AG08396 (cell line): ENCODE measurements at places on chromosomes 11 and 22.
A peak's percentile ranks its signal among the peaks of the same experiment; 100 is the strongest.

- no peak for DNase-seq
These were observed 17.5 kb upstream of the ADSL start for GRCh38 chr22:40328546-40329456.

GRCh38 chr11:121958971-121959325 is 157.1 kb downstream of the BLID start:
- peak; percentile 15 for DNase-seq

GRCh38 chr22:32822179-32822877 is 20.8 kb downstream of the TIMP3 start:
- DNase-seq, result no peak

GRCh38 chr11:60005360-60005759 is 11.6 kb upstream of the OOSP4B start:
- DNase-seq, result no peak

- DNase-seq, result peak; percentile 88
These were observed 24.4 kb downstream of the P2RY2 start for GRCh38 chr11:73242251-73243092.

- no peak for DNase-seq
These were observed 133.4 kb downstream of the EHF start for GRCh38 chr11:34754171-34754823.

GRCh38 chr11:95674657-95675358 is 114.8 kb downstream of the FAM76B start:
- DNase-seq, result no peak

- DNase-seq, result peak; percentile 70
These were observed 27.5 kb downstream of the DHCR7 start for GRCh38 chr11:71420455-71421241.

- DNase-seq, result peak; percentile 31
These were observed 1.1 kb downstream of the HMGXB4 start for GRCh38 chr22:35258191-35258988.

DNA sequence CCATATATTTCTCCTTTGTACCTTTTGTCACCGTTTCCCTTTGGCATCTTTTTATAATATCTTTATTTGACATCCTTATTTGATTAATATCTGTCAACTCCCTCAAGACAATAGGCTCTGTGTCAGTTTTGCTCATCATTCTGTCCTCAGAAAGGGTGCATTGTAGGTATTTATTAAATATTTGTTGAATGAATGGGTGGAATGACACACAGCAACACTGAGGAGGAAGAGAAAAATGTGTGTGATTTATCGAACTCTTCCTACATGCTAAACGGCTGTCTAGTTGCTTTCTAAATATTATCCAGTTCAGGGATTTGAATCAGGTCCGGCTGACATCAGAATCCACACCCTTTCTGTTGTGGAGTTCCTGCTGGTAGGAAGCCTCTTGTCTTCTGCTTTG is 98.2 kb downstream of the NAV2 start:
- DNase-seq, result no peak

- no peak for DNase-seq
These were observed 35.7 kb upstream of the LRRC10B start for GRCh38 chr11:61472868-61473267.

GRCh38 chr11:34647532-34647931 is 26.6 kb downstream of the EHF start:
- no peak for DNase-seq

DNA sequence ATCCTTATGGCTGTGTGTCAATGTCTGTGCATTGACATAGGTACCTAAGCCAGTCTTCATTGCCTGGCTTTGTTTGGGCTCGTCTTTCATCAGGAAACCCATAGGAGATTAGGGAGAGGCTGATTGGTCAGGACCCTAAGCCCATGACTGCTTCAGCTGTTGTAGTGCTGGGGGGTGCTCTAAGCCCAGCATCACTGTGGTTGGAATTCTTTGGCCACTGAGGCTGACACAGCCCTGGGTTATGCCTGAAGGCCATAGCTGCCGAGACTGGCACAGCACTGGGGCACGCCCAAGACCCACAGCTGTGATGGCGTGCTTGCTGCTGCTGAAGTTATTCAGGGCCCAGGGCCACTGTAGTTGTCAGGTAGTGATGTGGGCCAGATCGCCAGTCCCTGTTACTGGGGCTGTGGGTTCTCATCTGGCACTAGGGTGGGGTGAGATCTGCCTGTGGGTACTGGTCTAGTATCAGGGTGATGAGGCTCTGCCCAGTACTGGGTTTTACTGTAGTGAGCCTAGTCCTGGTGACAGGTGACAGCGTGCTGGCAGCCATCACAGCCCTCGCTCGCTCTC is 4.9 kb downstream of the USP18 start:
- no peak for DNase-seq

DNA sequence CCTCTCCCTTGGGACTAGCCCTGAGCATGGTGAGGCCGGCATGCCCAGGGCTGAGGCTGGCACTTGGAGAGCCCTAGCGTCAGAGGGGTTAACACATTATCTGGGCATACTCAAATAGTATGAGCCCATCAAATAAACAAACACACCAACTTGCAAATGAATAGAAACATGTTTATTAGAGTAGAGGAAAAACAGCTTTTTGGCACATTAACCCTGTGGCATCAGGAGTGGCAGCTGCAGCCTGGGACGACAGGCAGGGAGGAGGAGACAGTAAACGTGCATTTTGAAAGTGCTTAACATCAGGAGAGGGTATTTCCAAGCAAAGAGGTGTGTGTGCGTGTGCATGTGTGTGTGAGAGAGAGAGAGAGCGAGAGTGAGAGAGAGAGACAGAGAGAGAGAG is 684.9 kb downstream of the NTM start:
- DNase-seq, result no peak

GRCh38 chr22:19871023-19871844 is 16.6 kb upstream of the GNB1L start:
- no peak for DNase-seq

DNA sequence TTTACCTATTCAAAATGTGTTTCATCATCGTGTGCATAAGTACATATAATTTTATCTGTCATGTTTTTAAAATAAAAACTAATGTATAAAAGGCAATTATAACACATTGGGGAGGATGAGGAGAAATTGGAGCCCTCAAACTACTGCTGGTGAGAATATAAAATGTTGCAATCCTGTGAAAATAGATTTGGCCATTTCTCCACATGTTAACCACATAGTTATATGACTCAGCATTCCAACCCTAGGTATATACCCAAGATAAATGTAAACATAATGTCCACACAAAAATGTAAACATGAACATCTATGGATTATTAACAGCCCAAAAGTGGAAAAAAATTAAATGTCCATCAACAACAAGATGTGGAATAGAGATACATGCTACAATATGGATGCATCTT is 928.0 kb upstream of the FAT3 start:
- no peak for DNase-seq

DNA sequence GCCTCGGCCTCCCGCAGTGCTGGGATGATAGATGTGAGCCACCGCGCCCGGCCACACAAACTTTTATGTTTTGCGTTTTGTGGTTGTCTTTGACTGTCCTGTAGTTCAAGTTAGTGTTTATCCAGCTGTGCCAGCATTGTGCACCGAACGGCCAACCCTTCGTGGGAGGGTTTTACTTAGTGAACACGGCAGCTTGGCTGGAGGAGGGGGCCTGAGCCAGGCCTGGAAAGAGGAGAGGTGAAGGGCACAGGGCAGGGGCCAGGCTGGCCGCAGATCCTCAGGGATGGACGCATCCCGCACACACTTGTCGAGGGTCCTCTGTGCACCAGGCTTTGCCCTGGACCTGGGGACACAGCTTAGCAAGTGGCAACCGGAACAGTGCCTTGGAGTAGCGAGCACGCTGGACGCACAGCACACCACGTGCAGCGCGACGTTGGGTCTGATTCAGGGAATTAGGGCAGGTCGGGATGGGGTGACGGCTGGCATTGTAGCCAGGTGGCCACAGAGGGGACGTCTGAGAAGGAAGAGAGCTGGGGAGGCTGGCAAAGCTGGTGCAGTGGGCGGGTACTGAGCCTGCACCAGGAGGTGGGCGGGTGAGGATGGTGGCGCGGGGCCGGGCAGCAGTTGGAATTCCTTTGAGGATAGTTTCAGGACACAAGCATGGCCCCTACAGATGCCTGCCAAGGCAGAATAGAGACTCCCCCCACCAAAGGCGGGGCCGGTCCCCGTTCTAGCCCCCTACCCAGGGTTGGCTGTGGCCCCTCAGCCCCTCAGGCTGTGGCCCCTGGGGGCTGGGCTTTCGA is 13.4 kb downstream of the EPS8L2 start:
- DNase-seq, result no peak

DNA sequence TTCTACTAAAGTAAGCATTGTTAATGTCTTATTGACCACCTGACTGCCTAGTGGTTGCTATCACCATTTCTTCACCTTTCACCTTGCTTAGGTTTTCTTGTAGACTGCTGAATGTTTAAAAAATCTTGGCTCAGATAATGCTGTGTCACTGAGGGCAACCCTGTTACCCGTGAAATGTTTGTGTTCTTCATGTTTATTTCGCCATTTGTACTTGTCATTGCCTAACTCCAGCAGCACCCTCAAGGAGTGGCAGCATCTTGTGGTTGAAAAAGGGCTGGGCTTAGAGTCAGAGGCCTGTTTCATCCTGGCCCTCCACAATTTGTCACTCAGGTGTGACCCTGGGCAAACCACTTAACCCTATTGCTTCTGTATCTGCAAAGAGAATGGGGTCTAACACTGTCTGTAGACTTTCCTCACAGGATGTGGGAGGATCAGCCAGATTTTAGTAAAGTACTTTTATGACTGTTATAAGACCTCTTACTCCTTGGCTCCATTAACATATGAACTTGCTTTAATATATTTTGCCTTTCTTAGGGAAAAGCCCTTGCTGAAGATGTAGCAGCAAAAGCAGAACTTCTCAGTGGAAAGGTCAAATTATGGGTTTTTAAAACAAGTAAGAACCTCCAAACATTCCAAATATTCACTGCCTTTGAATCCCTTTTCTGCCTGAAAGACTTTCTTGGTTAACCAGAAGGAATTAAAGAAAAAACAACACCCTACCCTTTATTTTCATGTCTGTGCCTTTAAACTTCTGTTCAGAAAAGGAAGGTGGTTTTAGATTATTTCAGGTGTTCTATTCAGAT is 154.5 kb upstream of the C11orf87 start:
- DNase-seq, result no peak

- DNase-seq, result no peak
These were observed 31.3 kb upstream of the TEAD1 start for GRCh38 chr11:12642806-12643428.

DNA sequence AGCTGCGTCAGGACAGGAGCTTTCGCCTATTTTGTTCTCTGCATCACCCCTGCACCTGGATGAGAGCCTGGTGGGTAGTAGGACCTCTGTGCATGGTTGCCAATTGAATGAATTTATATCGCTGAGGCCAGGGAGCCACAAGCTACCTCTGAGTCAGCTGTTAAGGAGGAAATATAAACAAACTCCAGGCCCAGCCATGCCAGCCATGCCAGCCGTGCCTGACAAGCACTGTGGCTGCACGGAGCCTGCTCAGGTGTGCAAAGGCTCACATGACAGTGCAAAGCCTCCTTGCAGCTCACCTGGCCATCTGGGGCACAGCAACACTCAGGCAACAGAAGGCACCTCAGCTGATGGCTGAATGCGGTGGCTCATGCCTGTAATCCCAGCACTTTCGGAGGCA is 33.7 kb upstream of the LINC01488 start:
- DNase-seq, result no peak

DNA sequence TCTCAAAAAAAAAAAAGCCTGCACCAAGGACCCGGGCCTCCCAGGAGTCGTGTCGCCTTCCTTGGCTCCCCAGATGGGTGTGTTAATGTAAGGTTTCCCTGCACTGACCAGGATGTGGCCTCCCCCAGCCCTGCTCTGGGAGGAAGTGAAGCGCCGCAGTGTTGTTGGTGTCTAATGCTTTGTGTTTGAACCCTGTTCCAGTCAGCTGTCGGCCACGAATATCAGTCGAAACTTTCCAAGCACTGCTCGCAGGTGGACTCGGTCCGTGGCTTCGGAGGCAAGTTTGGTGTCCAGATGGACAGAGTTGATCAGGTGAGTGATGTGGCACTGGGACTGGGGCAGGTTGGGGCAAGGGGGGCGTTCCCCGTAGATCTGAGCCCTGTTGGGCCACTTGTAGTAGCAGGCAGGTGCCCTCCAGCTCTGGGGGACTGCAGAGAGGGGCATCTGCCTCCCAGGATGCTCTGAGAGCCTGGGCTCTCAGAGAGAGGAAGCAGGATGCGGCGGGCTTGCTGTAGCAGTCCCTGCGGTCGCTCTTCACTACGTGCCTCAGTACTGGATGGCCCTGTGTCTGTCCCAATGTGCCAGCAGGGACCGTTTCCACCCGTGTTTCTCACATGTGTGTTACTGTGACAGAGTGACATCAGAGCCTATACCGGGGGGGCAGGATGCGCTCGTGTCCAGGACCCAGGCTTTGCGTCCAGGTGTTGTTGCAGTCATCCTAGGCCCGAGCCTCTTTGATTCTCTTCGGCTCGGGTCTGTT is 16.2 kb downstream of the CTTN start:
- DNase-seq, result no peak

- DNase-seq, result no peak
These were observed 149.0 kb downstream of the PKNOX2 start for GRCh38 chr11:125313271-125314219.

GRCh38 chr11:26985943-26986342 is 8.0 kb upstream of the FIBIN start:
- DNase-seq, result no peak

GRCh38 chr22:45397806-45398205 is 15.6 kb downstream of the SMC1B start:
- DNase-seq, result no peak

GRCh38 chr11:44221456-44221855 is 88.5 kb downstream of the ALX4 start:
- no peak for DNase-seq

GRCh38 chr22:47794851-47795250 is 1032.4 kb downstream of the TBC1D22A start:
- DNase-seq, result no peak

DNA sequence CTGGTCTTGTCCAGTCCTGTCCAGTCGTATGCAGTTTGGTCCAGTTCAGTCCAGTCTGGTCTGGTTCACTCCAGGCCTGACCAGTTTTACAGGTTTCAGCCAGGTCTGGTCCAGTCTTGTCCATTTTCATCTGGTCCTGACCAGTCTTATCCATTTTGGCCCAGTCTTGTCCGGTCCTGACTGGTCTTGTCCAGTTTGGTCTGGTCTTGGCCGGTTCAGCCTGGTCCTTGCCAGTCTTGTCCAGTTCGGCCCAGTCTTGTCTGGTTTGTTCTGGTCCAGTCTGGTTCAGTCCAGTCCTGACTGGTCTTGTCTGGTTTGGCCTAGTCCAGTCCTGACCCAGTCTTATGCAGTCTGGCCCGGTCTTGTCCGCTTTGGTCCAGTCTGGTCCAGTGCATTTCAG is 380.2 kb downstream of the OR4C45 start:
- DNase-seq, result no peak

DNA sequence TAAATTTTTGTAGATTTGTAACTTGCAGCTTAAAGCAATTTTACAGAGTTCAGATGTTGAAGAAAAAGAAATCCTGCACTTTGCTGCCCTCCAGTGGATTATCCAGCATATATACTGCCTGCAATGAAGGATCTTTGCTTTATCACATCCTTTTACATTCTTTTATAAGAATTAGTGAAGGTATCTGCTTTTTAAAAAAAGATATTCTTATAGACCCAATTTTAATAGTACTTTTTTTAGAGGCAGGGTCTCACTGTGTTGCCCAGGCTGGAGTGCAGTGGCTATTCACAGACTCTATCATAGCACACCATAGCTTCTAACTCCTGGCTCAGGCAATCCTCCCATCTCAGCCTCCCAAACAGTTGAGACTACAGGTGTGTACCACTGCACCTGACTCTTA is 60.7 kb downstream of the TTC17 start:
- peak; percentile 29 for DNase-seq
